Breast epithelium (tissue), 4 donors: ENCODE measurements at places on chromosomes 11 and 22. TPM values are rescaled to one million over a fixed set of nuclear protein-coding genes. Genes with fewer than 3 reads are reported as not detected.

IGSF22 gene
- total RNA-seq = 0.44 TPM

KCNK7 gene
- 0.80 TPM for total RNA-seq

C1QTNF5 gene
- 55.0 TPM for total RNA-seq

RTN4R gene
- total RNA-seq = 0.48 TPM

SAA4 gene
- total RNA-seq = 45.2 TPM

CARD16 gene
- total RNA-seq = 5.9 TPM

CATSPERZ gene
- 1.8 TPM for total RNA-seq

MYEOV gene
- 22.0 TPM for total RNA-seq

E2F8 gene
- total RNA-seq = not detected

RDX gene
- total RNA-seq = 53.7 TPM

RASSF10 gene
- 9.7 TPM for total RNA-seq

OR4D5 gene
- not detected for total RNA-seq

ZC3H12C gene
- total RNA-seq = 19.8 TPM

TRPC6 gene
- total RNA-seq = 6.2 TPM

RFPL2 gene
- not detected for total RNA-seq

C22orf31 gene
- 0.73 TPM for total RNA-seq

RAB3IL1 gene
- total RNA-seq = 22.6 TPM

NXPE4 gene
- total RNA-seq = 0.66 TPM

HBG2 gene
- total RNA-seq = not detected

A4GALT gene
- total RNA-seq = 6.6 TPM

GGTLC3 gene
- not detected for total RNA-seq

SORL1 gene
- total RNA-seq = 3.5 TPM

TMPRSS6 gene
- total RNA-seq = 0.88 TPM

GAL gene
- total RNA-seq = 1.3 TPM

SMDT1 gene
- total RNA-seq = 16.2 TPM

MAP6 gene
- 2.6 TPM for total RNA-seq

AQP11 gene
- 0.66 TPM for total RNA-seq

EFEMP2 gene
- total RNA-seq = 34.5 TPM

OR1S2 gene
- not detected for total RNA-seq

UNC93B1 gene
- 63.7 TPM for total RNA-seq

MRGPRX2 gene
- total RNA-seq = not detected

PIK3IP1 gene
- total RNA-seq = 43.3 TPM

TMEM151A gene
- 0.16 TPM for total RNA-seq

ALKBH3 gene
- total RNA-seq = 40.7 TPM

PDE2A gene
- total RNA-seq = 23.7 TPM

CLDN5 gene
- total RNA-seq = 65.1 TPM

MFRP gene
- total RNA-seq = 0.16 TPM

ZP1 gene
- 0.73 TPM for total RNA-seq

MUC2 gene
- total RNA-seq = not detected

APLNR gene
- 0.80 TPM for total RNA-seq

WEE1 gene
- 128 TPM for total RNA-seq

FAT3 gene
- 0.66 TPM for total RNA-seq

TCF20 gene
- total RNA-seq = 24.2 TPM

HBG1 gene
- not detected for total RNA-seq

UEVLD gene
- total RNA-seq = 28.8 TPM

CDC42BPG gene
- total RNA-seq = 14.9 TPM

OR51B5 gene
- 0.32 TPM for total RNA-seq
